ENCODE measurements at places on chromosomes 13 and 19.

- DNase-seq, result no peak
Observed at GRCh38 chr19:17565611-17566010, 10.2 kb downstream of the COLGALT1 start.

- no peak for DNase-seq
Observed at GRCh38 chr13:37225414-37226070, 120.1 kb upstream of the CSNK1A1L start.

DNA sequence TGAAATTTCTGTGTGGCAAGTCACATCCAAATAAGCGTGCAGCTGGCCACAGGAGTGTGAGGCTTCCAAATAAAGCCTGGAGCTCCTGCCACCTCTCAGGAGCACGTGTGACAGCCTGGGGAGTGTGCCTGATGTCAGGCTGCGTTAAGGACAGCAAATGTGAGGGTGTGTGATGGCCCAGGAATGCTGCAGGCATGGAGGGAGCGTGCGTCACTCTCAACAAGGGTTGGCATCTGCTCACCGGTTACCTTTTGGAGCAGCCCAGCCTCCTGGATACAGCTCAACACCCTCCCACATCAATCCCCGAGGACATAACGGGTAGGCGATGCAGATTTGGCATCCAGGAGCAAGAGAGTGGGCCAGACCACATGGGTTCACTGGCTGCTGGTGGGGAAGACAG is 19.0 kb downstream of the NUMBL start:
- no peak for DNase-seq

GRCh38 chr13:55087085-55087484 is 2053.6 kb upstream of the PRR20A start:
- no peak for DNase-seq

DNA sequence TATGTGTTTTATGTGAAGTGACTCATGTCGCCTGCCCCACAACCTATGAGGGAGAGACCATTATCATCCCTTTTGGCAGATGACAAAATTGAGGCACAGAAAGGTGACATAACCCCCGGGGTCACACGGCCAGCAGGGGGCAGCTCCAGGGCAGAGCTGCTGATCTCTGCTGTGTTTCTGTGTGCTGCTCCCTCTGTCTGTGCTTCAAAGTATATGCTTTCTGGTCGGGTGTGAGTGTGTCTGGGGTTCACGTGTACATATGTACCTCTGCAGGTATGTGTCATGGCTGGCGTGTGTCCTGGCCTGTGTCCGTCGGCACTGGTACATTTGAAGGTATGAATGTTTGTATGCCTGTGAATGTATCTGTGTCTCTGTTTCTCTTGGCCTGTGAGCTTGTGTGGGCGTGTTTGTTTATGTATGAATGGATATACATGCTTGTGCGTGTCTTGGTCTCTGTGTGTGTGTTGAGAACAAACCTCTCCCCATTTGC is 7.1 kb downstream of the LIPE start:
- no peak for DNase-seq

DNA sequence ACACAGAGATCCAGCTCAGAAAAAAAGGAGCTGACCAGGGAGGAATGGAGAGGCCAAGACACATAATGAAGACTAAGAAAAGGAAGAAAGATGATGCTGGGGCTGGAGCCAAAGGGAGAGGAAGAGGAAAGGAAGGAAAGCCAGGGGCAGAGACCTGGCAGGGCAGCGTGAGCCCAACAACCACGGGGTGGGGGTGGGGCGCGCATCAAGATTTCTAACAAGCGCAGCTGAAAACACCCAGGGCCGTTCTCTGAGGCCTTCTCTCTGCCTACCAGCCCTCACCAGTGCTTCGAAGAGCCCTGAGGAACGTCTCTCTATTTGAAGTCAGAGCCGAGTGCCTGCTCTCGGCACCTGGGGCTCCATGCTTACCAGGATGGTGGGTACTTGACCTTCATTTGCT is 23.6 kb upstream of the POU2F2 start:
- DNase-seq, result no peak

GRCh38 chr13:113851826-113852535 is 11.9 kb downstream of the GAS6 start:
- no peak for DNase-seq

- no peak for DNase-seq
Observed at GRCh38 chr13:44423824-44424223, 50.2 kb downstream of the SERP2 start.

- no peak for DNase-seq
Observed at GRCh38 chr13:102012299-102013293, 389.3 kb downstream of the FGF14 start.

- DNase-seq, result no peak
Observed at GRCh38 chr13:35603593-35604285, 127.2 kb upstream of the MAB21L1 start.

DNA sequence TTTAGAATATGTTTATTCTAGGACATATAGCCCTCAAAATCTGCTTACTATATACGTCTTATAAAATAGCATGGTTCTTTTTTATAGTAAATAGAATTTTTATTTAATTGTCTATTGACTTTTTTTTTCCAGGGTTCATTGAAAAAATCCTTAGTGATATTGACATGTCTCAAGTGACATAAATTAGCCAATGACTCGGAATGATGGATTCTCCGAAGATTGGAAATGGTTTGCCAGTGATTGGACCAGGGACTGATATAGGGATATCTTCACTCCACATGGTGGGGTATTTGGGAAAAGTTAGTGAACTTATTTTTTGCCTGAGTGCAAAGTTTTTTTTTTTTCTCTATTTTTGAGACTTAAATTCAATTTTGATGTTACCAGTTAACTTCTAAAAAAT is 3.2 kb downstream of the USPL1 start:
- DNase-seq, result no peak

- DNase-seq, result no peak
Observed at GRCh38 chr19:51531349-51532315, at the start of gene SIGLEC6. TSS of gene SIGLEC6 (minus strand) at chr19:51531670. CDS start at chr19:51531648, 22 bp downstream.

GRCh38 chr13:20873348-20873747 is 29.2 kb downstream of the XPO4 start:
- DNase-seq, result no peak

GRCh38 chr19:14149509-14149994 is 13.2 kb upstream of the ASF1B start:
- DNase-seq, result no peak

DNA sequence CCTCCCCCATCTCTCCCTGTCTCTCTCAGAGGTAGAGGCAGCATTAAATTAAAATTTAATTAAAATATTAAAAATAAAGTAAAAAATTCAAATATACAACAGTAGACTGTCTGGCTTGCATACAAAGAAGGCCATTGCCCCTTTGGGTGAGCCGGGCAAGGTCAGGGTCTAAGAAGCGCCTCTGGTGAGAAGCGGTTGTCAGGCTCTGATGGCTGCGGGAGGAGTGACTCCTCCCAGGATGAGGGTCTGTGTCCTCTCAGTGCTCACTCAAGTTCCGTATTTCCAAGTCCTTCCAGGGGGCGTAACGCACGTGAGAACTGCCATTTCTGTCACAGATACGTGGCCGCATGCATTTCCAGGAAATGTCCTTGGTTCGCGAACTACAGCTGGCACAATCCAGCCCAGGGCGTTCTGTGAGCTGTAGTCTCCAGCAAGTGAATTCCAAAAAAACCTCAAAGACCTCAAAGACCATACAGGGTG is 737 bp upstream of the ZNF181 start:
- peak; percentile 19 for DNase-seq

GRCh38 chr13:73096173-73096572 is 37.4 kb downstream of the KLF5 start:
- DNase-seq, result no peak

- DNase-seq, result no peak
Observed at GRCh38 chr13:97198753-97199152, 23.4 kb upstream of the MBNL2 start.

DNA sequence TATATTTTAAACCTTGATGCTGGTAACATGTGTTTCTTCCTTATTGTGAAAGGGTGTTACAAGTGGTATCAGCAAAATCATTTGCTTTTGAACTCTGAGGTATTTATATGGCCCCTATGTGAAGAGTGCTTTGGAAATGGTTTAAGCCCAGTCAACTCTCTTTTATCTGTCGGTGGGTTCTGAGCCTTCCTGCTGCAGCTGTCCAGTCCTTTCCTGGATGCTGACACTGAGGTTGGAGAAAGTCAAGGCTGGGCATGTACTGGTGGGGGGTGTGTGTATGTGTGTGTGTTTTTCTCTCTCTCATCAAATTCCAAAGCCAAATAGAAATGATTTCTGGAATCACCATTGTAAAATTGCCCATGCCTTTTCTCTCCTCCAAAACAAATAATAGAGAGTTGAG is 221.2 kb downstream of the LMO7 start:
- no peak for DNase-seq

GRCh38 chr19:5079071-5079774 is 110.3 kb downstream of the KDM4B start:
- no peak for DNase-seq

GRCh38 chr19:41321600-41322270 is 11.8 kb downstream of the CCDC97 start:
- no peak for DNase-seq

- peak; percentile 33 for DNase-seq
Observed at GRCh38 chr19:4139614-4140236, 13.7 kb upstream of the CREB3L3 start.

DNA sequence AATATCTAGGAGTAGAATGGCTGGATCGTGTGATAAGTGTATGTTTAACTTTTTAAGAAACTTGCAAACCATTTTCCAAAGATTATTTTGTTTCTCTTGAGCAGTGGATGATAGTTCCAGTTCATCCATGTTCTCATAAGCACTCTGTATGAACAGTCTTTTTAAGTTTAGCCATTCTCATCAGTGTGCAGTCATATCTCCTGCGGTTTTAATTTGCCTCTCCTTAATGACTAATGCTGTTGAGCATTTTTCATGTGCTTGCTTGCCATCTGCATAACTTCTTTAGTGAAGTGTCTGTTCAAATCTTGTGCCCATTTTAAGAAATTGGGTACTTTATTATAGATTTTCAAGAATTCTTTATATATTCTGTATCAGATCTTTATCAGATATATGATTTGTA is 58.6 kb downstream of the WASF3 start:
- no peak for DNase-seq

DNA sequence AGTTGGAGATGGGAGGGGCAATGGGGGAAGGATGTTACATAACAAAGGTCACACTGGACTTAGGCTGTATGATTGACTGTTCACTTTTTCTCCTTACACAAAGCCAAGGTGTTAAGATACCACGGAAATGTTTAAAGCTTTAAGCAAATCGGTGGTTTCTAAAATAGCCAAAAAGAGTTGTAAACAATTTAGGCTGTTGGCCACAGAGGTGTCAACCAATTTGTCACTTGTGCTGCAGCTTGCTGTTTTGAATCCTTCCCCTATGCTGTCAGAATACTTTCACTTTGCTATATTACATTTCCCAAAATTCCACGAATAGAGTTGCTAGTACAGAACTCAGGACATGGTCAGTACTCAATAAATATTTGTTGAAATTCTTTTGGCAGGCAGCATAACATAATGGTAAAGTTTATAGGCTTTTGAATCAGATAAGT is 149.3 kb downstream of the VWA8 start:
- no peak for DNase-seq

DNA sequence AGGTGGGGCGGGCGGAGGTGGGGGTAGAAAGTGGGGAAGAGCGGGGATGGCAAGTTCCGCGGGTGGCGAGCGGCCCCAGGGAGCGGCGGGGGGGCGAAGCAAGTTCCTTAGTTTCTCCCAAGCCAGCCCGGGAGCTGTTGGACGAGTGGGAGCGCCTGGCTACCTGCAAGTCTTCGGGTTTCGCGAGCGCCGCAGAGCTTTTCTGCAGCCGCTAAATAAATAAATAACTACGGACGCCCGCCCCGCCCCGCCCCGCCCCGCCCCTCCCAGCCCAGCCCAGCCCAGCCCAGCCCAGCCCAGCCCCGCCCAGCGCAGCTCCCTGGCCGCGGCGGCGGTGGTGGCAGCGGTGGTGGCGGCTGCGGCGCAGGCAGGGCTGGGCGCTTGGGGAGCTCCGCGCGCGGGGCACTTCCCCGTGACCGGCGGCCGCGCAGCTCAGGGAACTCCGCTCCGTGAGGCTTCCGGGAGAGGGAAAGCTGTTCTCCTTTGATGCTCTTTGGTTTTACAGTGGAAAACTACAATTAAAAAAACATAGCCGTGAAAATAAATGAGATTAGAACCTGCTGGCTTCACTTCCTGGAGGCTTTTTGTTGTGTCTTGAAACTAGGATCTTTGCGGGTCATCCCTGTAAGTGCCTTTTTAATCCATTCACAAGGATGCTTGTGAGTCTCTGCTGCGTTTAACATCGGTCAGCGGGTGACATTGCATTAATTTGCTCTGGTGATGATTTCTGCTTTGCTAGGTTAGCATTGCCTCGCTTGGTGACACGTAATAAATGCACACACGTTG is at the start of gene UBE2L5:
Gene UBE2L5 (plus strand): TSS at position 440 of the 786 bp plus-strand sequence. CDS start 5,498 bp downstream, outside the sequence.
- DNase-seq, result peak; percentile 53

- no peak for DNase-seq
Observed at GRCh38 chr13:20953245-20953931, 50.8 kb upstream of the XPO4 start.

DNA sequence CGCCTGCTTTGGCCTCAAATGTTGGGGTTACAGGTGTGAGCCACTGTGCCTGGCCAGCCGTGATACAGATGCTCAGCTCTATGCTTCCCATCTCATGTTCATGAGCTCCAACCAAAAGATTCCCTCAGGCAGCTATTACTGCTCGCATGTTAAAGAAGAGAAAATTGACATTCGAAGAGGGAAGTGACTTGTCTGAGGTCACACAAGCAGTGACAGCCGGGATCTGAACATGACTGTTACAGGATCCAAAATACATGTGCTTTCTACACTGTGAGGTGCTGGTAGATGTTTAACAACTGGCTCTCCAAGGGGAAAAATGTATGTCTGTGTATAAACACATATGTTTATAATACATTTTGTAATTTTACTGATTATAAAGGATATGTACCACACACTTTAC is 11.3 kb downstream of the FPR1 start:
- DNase-seq, result no peak

- no peak for DNase-seq
Observed at GRCh38 chr13:48506092-48506701, 26.7 kb downstream of the RCBTB2 start.

DNA sequence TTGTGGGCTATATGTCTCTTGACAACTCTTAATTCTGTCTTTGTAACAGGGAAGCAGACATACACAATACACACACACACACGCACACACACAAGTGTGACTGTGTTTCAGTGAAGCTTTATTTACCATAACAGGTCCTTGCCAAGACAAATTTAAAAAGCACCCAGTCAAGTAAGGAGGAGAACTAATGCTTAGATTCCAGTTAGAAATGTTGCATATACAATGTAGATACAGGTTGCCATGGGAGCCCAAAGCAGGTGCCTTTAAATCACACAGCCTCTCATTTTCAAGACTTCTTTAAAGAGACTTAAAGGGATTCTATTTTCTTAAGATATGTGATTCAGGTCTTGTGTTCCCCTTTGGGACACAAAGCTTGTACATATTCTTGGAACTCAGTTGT is 1551.9 kb downstream of the EFNB2 start:
- DNase-seq, result no peak

GRCh38 chr13:109151696-109152095 is 522.3 kb downstream of the MYO16 start:
- no peak for DNase-seq

- no peak for DNase-seq
Observed at GRCh38 chr13:97369261-97369893, 64.6 kb upstream of the RAP2A start.

- DNase-seq, result no peak
Observed at GRCh38 chr13:101512650-101513049, 60.2 kb downstream of the ITGBL1 start.

GRCh38 chr19:39403331-39404312 is 3.0 kb upstream of the ZFP36 start:
- peak; percentile 78 for DNase-seq

GRCh38 chr19:33048806-33049676 is 15.6 kb downstream of the RHPN2 start:
- no peak for DNase-seq

- no peak for DNase-seq
Observed at GRCh38 chr19:15249972-15250639, 17.9 kb upstream of the EPHX3 start.

Data from NCI-H510A (cell line).